Posterior cingulate gyrus (tissue), 11 donors: ENCODE measurements at places on chromosomes 1 and 21.

DNA sequence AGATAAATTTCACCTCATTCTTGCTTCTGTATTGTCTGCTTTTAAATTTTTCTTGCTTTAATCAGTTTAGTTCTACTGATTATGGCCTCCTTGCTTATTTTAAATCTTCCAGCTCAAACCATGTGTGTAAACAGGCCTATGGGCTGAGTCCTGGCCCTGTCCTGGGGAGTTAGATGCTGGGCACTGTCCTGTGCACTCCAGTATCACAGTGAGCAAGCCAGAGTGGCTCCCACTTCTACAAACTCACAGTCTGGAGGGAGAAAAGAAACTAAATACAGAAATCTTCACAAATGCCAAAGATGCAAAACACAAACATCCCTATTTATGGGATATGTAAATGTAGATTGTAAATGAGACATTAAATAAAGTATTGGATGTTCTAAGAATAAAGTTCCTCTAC is 101.1 kb upstream of the POGK start:
- DNase-seq, result no peak

- DNase-seq, result no peak
Measured at GRCh38 chr1:11703357-11704193, 12.1 kb downstream of the DRAXIN start.

GRCh38 chr1:108080448-108080847 is 115.5 kb upstream of the VAV3 start:
- DNase-seq, result no peak

DNA sequence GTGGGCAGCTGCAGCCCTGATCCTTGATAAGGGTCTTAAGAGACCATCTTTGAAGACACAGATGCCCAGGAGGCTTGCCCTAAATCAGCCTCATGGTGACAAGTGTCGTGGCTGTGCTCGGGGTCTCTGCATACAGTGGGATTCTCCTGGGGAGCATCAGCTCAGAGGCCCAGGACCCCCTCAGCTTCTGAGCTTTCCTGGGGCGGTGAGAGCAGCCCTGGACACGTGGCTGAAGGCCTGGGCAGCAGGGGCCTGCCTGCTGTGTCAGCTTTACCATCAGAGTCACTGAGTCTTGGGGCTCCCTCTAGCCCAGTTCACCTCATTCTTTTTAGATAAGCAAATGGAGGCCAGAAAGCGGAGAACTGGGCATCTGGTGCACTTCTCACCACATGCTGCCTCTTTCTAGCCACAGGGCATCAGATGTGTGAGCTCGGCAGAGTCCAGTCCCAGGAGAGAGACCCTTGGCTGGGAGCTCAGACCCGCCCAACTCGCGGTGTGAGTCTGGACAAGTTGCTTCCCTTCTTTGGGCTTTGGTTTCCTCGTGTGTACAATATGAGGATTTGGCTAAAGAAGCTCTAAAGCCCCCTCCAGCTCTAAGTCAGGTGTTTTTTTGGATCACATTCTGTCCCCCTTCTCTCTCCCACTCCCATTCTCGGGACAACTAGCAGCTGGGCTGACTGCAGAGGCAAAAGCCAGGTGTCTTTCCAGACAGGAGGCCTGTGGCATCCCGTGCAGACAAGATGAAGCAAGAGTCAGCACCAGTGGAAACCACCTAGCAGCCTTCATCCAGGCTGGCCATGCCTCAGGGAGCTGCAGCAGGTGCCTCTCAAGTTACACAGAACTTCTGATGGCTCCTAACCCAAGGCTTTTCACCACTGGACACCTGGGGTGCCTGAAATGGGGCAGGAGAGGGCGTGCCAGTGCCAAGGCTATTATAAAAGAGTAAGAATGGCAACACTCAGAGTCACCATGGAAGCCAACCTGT is 119.1 kb downstream of the KCNN3 start:
- no peak for DNase-seq

DNA sequence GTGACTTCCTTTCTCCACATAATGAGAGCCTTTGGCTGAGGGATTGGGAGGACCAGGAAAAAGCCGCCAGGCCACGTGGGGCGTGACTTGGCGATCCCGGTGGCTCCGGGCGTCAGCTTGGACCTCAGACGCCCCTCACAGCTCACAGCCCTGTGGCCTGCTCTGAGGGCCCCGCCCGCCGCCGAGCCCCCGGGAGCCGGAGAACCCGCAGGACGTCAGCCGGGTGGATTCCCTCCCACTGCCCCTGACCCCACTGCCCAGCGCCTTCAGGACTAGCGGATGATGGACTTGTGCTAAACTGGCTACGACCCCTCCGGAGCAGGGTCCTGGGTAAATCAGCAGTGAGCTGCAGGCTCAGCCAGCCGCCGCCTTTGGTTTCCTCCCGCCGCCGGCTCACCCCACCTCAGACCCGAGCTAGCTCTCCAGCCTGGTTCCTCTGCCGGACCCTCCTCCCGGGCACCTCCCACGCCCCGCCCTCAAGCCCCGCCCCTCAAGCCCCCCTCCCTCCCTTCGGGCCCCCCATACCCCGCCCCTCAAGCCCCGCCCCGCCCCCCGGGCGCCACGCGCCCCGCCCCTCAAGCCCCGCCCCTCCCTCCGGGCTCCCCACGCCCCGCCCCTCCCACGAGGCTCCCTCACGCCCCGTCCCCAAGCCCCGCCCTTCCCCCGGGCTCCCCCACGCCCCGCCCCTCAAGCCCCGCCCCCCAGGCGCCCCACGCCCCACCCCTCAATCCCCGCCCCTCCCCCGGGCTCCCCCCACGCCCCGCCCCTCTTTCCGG is 10.0 kb upstream of the FAAP20 start:
- no peak for DNase-seq

- DNase-seq, result no peak
Measured at GRCh38 chr1:168693197-168693871, 35.7 kb downstream of the DPT start.

DNA sequence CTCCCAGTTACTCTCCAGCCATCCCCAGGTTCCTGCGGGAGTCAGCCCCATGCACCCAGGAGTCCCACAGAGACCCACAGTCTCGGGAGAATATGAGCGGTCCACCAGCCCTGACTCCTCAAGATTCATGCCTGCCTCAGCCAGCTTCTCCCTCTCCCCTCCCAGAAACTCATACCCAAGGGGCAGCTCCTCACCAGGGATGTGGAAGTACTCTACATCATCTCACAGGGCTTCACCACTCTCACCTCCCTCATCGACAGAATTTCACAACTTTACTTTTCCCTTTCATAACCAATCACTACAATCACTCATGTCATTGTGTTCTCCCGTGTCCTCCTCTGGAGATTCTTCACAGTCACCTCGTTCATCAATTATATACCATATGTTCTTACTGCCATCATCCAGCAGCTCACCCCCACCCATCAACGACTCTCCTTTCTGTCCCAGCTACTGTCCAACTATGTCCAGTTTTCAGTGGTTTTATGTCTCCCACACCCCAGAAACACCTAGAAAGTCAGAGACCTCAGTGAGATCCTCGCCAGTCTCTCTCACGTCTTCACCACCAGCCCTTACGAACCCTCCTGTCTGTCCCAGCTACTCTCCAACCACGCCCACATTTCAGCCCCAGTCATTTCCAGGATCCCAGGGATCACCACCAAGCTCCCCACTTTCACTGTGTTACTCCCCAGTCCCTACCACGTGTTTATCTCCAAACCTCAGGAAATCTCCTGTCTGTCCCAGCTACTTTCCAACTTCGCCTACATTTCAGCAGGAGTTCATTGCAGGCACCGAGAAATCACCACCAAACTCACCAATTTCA is 1530.1 kb upstream of the TPTE start:
- no peak for DNase-seq

DNA sequence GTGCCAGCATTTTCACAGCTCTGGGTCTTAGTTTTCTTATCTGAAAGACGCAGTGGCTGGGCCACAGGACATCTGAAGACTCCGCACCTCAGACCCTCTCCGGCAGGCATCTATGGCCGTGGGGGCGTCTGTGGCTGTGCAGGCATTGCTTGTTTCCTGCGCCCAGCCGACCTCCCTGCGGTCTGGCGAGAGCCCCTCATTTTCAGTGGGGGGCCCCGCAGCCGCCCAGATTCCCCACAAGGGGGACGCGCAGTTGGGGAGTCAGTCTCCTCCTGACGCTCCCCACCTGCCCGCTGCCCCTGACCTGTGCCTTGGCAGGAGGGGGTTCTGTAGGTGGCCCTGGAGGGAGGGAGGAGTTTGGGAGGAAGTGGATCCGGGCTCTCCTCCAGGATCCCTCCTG is 3.5 kb upstream of the TFF1 start:
- DNase-seq, result no peak

DNA sequence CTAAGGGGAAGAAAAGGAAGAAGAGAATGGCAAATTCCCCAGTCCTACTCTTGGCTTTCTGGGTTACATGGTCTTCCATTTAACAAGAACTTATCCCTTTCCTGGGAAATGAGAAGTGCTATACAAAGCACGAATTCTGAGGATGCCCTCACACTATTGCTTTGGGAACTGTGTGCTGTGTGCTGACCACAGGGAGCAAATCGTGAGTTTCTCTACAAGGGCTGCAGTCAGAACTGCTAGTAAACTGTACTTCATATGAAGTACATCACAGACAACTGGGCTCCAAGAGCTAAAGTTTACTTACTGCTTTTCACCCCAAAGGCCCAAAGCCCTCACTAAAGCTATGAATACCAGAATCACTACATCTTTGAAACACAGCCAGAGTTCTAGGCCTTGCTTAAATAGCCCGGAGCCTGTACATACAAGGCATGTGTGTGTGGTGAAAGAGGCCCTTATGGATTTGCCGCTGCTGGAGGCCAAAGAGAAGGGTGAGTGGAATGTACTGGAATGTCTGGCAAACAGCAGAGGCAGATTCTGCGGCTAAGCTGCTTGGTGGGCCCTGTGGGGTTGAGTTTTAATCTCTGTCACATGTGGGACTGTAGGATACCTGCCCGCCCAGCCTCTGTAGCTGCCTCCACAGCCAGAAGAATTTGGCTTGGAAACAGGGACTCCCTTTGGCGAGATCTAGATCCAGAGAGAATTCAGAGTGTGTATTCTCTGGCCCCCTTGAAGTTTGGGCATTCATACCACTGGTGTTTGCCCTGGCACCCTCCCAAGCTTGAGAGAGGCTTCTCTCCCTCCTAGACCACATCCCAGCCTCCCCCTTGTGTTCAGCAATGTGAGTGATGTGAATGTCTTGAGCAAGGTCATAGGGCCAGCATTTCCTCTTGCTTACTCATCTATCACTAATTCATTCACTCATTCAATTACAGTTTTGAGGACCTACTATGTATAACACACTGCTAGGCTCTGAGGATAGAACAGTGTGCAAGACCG is 21.9 kb upstream of the TRIM67 start:
- no peak for DNase-seq

DNA sequence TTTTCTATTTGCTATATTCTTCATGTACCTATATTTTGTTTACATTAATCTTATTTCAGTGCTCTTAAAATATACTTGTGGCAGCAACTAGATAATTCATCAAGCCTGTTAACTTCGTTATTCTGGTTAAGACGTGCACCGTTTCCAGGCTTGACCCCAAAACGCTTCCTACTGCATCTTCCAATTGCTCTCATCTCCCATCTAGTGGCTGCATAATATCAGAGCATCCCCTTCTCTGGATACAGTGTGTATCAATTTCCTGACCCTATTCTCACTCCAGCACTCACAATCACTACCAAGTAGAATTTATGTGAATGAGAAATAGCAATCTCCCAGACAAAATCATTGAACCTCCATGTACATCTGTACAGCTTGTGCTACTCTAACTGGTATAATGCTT is 1280.3 kb upstream of the B3GALT2 start:
- no peak for DNase-seq

GRCh38 chr1:222547260-222547614 is 667 bp downstream of the HHIPL2 start:
- DNase-seq, result no peak

DNA sequence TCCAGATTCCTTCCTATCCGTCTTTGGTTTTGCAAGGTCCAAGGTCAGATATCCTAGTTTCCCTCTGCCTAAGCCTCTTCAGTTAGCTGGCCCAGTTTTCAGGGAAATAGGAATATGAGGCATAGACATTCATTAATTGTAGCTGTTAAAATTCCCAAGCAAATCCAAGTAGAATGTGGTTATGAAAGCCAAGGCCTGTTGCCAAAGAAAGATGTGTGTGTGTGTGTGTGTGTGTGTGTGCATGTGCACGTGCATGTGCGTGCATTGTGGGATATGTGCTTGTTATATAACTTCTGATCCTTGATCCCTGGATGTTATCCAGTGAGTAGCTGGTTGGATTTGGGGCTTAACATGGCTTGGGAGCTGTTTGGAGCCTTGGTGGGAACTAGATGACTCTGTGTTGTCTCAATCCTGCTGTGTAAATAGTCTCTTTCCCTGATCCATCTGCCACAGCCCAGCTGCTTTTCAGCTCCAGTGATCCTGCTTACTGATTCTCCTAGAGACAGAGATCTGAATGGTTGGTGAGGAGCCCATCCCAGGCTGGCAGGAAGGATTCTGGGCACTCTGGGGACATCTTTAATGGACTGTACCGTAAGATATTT is 70.6 kb upstream of the GCLM start:
- no peak for DNase-seq

DNA sequence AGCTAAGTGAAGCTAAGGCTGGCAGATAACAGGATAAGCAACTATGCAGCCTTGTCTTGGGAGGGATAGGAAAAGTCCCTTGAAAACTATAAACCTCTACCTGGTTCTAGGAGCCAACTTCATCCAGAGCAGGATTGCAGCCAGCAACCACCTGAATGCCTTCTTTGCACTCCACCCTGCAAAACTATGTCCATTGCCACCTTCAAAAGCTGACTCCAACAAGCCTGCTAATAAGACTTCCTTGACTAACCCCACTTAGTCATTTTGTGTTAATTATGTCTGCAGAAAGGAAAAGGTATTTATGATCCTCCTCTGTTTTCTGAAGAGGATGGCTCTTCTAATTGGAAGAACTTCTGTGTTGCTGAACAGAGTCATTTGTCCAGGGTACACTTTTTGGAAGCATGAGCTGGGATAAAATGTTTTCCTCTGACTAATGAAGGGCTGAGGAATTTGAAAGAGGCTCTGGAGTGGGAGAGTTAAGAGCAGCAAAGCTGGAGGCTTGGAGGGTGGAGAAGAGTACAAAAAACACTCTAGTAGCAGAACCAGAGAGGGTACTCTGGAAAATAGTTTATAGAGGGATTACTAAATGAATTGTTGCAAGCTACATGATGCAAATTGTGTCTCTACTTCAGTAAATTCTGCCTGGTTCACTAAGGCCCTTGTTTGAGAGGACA is 9.6 kb upstream of the RIMKLA start:
- no peak for DNase-seq

- no peak for DNase-seq
Measured at GRCh38 chr1:30942326-30942963, 33.9 kb upstream of the SDC3 start.
